ENCODE measurements at places on chromosomes 13 and 19.

DNA sequence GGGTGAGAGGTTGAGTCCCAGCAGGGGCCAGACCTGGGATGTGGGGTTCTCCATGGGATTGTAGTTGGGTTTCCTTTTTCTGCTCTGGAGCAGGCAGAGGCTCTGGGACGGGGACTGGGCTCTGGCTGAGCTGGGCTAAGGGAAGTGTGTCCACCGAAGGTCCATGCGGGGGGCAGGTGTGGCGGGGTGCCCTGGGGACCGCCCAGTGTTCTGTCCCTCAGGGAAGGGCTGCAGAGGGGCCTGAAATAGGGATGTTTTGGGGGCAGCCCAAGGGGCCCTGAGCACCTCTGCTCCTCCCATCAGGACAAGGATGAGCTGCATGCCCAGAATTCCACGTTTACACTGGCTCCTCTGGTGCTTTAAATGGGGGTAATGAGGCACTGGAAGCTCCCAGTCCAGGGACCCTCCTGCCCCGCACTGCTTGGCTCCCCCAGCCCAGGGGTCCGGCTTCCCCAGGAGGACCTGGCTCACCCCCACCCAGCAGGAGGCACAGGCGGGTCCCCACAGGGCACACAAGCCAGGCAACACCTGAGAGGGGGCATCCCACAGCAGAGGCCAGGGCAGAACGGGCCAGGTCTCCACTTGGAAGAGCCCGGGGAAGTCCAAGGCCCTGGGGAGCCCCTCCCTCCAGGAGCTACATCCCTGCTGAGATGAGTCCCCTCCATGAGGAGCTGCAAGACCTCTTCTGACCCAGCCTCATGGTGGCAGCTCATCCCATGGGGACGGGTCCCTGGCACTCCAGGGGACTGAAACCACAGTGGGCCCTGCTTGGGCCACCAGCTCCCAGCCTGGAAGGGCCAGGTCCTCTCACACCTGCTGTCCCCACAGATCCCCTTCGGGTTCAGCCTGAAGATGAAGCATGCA lies 14.7 kb upstream of the ZNF14 start:
- DNase-seq, result no peak

DNA sequence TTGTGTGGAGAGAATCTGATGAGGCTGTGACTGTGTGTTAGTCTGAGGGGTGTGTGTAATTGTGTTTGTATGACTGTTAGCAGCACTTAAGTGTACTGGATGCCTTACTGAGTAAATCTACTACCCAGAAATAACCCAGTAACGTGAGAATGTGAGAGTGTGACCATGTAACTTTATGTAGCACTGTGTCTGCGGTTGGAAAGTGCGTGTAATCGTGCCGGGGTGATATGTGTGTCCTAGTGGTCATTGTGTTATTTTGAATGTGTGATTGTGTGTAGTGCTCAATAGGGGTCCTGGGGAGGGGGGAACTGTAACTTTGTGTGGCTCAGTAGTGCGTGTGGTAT lies 550 bp downstream of the ZNF383 start:
- DNase-seq, result no peak

DNA sequence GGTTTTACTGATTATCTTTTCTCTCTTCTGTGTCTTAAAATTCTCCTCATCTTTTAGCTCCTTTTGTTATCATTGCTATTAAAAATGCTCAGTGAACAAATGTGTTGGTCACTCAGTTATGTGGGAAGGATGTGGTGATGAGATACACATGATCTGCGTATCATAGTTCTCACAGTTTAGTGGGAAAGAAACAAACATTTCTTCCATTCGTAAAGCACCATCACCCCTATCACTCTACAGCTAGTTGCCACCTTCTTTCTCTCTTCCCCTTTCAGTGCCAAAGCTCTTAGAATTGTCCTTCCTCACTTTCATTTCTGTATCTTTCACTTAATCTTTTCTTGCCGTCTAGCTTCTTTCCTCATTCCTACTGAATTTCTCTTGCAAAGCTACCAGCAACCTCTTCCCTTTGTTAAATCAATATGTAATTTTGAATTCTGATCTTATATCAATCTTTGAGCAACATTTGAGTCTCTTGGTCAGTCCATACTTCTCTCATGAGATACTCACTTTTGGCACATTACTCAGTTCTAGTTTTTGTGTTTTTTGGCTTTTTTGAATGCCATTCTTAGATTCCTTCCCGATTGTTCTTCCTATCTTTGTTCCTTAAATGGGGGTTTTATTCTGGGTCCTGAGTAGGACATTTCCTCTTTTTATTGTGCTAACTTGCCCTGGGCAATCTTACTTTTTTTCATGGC lies 122.3 kb downstream of the PCCA start:
- DNase-seq, result no peak

GRCh38 chr19:622666-623065 lies 10.7 kb downstream of the POLRMT start:
- no peak for DNase-seq

Data from stimulated activated CD4-positive, alpha-beta T cell treated with anti-CD3 and anti-CD28 coated beads, Interleukin-12 subunit alpha, Interleukin-12 subunit beta, amount 100 ng/mL, for 24 hours (primary cell).